Activated T-cell treated with anti-CD3 and anti-CD28 coated beads for 48 hours (primary cell): ENCODE measurements at places on chromosomes 3 and 15.

- no peak for DNase-seq
Measured at GRCh38 chr3:67853520-67853919, 199.1 kb upstream of the SUCLG2 start.

DNA sequence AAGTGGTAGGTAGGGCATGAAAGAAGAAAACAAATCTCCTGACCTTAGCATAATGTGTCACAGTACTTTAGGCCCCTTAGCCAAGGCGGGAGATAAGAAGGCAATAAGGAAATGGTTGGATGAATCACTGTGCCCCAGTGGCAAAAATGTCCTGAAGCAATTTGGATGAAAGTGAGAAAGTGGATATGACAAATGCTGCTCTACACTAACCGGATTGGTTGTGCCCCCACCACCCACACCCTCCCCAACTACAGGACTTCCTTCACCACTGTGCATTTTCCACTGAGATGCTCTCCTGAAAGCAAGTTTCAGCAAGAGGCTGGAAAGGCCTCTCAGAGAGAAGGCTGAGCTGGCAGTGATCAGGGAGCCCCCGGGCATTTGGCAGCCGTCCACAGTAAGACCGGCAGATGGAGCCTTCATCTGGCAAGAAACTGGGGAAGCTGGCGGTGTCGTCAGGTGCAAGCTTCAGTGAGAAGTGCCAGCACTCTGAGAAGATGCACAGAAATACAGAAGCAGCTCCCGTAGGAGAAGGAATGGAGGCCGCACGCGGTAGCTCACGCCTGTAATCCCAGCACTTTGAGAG lies 63.8 kb downstream of the ATP1B3 start:
- DNase-seq, result peak; percentile 55

DNA sequence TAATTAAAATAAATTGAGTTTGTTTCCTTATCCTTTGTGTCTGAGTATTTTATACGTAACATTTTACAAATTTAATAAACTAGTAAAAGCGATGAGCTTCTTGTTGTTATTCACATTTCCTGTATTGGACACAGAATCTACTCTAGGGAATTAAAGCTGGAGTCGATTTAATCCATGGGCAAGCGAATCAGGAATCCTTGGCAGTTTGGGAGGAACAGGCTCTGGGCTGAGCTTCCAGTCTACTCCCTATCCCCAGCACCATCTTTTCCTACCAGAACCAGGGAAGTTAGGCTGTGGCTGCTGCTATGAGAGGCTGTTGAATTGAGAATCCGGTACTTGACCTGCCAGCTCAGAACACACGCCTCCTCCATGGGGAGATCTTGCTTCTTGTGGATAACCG lies 437.3 kb upstream of the TPM1 start:
- no peak for DNase-seq

DNA sequence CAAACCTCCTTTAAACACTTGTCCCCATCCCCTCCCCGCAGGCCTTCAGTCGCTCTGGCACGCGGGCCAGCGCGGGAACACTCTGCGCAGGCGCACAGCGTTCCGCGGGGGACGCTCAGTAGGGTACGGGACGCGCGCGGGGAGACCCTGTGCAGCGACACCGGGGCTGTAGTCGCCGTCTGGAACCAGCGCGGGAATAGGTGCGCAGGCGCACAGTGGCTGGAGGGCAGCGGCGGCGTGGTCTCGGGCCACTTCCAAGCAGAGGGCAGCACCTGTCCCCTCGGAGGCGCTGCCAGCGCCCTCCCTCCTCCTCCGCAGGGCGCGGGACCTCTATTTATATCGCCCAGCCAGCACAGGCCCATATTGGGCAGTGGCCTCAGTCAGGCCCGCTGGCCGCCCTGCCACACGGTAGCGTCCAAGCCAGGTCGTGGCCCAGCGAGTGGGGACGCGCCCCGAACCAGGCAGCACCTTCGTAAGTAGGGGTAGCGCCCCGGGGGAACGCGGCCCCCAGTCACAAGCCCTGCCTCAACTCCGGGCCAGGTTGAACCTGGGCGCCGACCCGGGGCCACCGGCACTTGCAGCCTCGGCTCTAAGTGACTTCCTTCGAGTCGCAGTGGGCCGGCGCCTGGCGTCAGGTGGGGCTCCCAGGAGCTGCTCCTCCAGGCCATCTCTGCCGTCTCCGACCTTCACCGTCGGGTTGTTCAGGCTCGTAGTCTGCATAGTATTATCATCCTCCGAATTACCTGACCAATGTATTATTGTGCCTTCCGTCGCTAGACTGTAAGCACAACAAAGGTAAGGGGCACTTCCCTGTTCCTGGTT lies at the start of gene KBTBD12:
KBTBD12 (plus strand) TSS at position 118 of the 822 bp plus-strand sequence. CDS start 7,830 bp downstream, outside the sequence.
- no peak for DNase-seq

DNA sequence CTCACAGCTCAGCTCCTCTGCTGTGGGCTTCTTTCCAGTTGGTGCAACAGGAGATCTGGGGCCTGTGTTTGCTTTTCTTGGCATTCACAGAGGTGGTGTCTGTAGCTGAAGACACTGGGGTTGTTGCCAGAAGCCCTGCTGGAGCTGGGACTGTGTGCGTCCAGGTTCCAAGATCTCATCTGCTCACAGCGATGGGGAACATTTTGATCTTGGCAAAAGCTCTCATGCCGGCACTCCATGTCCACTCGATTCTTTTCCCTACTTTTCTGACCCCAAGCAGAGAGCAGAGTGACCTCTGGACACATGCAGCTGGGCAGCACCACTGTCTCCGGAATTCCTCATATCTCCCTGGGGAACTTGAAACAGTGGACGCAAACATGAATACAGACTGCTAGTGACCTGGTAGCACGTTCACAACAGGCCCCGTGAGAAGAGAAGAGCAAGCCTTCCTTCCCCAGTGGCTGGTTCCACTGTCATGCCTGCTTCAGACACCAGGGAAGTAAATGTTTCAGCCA lies 36.1 kb upstream of the MECOM start:
- DNase-seq, result no peak

- DNase-seq, result no peak
Measured at GRCh38 chr3:188769831-188770230, 401.9 kb upstream of the TPRG1 start.

DNA sequence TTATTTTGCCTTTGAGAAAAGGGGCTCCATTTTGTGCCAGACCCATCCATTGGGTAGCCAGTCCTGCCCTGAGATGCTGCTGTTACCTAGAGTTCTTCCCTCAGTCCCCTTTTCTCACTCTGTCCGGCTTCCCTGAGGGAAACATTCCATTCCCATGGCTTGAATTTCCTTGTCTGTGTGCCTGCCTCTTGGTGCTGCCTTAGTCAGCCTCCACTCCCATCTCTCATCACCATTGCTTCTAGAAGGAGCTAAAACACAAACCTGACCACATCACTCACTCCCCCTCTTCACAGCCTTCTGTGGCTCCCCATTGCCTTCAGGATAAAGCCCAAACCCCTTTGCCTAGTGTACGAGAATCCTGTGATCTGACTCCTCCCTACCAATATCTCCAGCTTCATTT lies 25.2 kb upstream of the C2CD4B start:
- DNase-seq, result no peak

- no peak for DNase-seq
Measured at GRCh38 chr3:42116466-42116865, 25.3 kb downstream of the TRAK1 start.

DNA sequence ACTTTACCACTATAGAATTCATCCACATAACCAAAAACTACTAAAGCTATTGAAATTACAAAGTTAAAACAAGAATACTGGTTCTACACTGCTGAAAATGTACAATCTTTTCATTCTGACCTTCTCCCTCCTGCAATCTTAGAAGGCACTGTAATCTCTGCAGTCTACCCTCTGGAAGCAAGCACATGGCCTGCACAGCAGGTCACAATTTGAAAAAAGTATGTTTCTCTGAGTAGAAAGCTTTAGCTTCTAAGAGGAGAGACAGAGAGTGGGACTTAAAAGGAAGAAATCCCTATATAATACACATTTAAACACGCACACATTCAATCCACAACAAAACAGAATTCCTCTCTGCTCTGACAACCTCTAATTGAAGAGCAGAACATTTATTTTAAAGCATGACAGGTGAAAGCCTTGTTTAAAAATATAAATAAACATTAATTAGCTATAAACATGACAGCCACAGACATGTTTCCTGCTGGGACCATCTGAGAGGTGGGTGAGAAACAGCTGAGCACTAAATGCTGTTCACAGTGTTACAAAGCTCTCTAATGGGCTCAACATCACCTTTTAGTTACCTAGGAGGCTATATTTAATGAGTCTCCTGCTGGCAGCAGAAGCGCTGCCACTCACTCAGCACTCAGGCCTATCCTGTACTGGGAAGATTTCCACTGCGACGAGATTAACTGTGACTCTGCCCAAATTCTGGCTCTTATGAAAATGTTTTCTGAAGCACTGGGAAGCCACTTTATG lies 447.4 kb downstream of the AGBL1 start:
- DNase-seq, result no peak

GRCh38 chr15:98717942-98718341 lies 69.6 kb downstream of the IGF1R start:
- DNase-seq, result no peak

DNA sequence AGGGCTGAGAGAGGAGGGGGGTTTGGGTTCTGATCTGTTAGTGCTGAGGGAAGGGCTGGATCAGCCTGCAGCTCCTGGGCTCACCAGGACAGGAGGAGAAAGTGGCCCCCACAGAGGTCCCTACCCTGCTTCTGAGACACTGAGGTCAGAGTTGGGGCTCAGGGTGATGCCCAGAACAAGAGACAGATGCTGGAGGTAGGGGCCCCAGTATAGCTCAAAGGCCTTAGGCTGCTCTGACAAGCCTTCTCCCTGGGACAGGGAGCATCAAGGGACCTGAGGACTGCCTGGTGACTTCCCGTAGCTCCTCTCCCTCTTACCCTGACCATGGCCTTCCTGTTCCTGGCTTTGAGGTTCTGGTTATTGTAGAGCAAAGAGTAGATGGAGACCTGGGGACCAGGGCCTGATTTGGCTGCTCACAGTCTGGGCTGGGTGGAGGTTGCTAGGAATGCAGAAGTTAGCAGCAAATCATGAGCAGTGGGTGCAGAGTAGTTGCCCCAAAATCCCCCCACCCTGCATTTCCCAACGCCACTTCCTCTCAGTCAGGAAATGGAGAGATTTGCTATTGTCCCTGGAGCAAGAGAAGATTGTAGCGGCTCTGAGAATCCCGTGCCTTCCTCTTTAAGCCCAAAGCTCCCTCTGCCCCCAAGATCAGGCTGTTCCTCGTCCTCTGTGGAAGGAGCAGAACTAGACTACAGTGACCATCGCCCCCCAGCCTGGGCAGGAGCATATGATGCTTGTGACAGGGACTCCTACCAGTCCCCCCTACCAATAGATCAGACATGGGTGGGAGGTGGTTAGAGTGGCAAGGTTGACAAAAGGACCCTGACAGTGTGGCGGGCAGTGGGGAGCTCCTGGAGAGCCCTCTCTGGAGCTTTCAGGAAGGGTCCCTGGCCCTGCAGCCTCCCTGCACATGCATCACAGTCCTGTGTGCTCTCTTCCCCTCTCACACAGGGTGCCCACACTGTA lies 47.4 kb upstream of the SEC22A start:
- no peak for DNase-seq

DNA sequence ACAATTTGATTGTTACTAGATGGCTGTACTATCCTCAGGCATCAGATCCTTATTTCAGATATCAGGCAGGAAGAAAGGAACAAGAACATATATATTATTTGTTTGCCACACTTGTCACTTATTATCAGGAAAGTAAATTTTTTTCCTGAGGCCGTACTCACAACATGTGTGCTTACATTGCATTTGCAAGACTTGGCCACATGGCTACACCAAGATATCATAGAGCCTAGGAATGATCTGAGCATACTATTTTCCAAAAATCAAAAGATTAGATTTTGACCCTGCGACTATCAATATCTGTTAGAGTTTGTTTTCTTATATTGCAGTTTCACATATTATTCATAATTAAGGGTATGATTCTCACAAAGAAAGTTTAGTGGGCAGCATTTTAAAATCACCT lies 426.2 kb upstream of the BCHE start:
- DNase-seq, result no peak

DNA sequence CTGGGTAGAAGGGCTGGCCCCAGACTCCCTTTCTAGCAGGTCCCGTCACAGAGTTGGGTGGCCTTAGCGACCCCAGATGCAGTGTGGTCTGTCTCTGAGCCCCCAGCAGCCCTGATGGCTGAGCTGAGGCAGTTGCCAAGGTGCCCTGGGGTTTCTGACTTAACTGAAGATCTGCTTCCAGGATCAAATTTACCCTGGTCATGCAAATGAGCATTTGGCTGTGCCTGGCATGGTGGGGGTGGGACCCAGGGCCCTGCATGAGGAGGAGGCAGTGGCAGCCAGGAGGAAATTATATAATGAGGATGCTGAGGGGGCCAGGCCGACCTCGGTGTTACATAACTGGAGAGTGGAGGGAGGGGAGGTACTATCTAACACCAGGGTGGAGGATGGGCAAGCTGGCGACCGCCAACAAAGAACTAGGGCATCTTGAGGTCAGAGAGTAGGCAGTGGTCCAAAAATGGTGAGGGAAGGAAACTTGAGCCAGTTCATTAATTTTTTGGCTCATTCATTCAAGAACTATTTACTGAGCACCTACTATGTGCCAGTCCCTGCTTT lies 16.4 kb downstream of the PLEKHO2 start:
- DNase-seq, result no peak

DNA sequence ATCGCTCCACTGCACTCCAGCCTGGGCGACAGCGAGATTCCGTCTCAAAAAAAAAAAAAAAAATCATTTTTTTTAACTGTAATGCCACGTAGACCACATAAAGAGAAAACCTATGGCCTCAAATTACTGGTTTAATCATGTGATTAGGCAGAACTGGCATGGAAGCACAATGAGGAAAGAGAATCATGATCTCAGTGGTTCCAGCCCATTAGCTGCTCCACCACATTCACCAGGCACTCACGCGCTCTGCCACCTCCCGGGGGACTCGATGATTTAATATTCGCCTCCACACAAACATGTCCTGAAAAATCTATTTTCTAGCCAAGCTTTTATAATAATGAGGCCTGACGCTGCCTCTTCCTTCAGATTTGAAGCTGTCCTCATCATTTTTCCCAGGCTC lies 204.7 kb downstream of the TBL1XR1 start:
- no peak for DNase-seq

DNA sequence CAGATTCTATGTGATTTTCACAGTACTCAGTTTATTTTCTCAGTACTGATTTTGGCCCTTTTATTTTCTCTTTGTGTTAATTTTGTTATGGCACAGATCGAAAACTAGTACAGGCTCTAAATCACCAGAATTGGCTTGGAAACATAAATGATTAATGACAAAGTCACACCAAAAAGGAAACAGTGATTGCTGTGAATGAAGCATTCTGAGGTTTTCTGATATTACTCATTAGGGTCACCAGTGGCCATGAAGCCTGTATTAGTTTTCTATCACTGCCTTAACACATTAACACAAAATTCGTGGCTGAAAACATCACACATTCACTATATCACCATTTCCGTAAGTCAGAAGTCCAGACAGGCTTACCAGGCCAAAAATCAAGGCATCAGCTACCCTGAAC lies 343.0 kb upstream of the THRB start:
- DNase-seq, result no peak

GRCh38 chr15:76954744-76955143 lies 23.2 kb downstream of the RCN2 start:
- no peak for DNase-seq

DNA sequence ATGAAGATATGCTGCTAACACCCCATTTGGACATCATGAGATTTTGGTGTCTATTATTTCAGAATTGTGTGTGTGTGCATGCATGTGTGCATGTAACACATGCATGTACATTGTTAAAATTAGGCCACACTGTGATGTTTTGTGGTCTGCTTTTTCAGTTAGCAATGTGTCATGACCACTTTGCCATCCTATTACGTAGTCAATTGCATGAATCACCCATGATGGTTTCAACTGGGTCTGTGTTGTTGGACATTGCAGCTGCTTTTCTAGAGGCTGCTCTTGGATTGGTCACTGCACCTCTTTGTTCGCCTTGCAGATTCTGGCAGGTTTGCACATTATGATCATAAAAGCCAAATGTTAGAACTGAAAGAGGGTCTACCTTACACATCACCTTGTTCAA lies 101.0 kb upstream of the THBS1 start:
- no peak for DNase-seq
